ENCODE measurements at places on chromosomes 16 and 17.

DNA sequence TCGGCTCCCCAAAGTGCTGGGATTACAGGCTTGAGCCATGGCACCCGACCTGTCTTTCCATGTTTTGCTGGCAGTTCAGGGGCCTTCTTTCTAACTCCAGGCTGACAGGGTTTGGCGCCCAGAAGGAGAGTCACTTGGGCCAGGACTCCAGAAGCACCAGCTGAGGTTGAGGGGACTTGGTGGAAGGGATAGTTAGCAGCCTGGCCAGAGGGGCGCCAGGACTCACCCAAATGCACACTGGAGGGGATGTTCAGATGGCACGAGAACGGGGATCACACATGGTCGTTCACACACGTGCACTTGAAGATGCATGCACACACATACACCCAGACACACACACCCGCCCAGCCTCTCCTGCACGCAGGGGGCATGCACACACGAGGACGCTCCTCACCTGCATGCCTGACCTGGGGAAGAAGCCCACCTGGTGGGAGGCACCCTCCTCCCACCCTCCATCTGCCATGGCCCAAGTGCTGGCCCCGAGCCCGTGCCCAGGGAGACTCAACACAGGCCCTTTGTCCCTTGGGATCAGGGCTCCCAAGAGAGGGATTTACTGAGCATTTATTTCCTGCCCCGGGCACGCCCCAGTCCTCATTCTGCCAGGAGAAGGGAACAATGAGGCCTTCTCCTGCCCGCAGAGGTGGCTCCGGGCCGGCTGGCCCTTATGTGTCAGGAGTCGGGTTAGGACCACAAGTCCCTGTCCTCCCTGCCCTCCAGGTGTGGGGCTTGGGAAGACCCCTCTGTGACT, 2.3 kb upstream of the PRSS21 start:
- no peak for DNase-seq

DNA sequence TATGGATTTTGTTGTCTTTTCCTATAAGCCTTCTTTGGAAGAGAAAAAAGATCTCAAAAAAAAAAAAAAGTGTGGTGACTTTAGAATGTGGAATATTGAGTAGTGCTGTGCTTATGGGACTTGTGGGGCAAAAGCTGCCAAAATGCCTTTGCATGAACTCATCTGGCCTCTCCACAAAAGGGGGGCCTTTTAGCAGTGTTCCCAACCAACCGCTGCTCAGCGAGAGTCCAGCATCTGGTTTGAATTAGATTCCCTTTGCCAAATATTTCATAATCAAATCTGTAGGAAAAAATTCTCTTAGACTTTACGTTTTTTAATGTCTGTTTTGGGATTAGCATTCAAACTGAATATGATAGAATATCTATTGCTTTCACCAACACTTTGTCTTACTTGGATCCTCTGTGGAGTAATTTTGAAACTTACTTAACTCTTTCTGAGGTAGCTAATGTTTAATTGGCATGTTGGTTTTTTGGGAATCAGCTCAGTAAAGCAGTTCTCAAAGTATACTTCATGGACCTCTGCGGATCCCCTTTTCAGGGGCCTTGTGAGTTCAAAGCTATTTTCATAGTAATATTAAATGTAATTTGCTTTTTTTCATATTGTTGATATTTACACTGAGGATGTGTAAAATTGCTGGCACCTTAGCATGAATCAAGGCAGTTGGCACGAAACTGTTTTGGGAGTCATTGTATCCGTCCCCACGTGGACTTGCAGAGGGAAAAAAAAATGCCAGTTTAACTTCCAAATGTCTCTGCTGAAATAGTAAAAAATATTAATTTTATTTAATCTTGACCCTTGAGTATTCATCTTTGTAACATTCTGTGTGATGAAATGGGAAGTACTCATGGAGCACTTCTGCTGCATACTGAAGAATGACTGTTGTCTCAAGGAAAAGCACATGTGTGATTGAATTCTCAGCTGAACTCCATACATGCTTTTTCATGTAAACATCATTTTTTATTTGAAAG, 34.7 kb upstream of the VPS4A start:
- DNase-seq = no peak

DNA sequence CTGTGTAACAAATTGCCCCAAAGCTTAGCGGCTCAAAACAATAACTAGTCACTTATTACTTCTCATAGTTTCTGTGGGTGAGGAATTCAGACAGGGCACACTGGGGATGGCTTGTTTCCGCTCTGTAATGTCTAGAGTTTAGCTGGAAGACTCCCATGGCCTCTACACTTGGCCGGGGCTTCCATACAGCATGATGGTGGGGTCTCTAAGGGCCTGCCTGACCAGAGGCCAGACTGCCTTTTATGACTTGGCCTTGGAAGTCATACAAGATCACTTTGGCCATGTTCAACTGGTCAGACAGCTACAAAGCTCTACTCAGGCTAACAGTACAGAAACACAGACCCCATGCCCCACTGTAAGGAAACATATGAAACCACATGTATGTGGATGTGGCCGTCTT, 8.2 kb downstream of the GLP2R start:
- DNase-seq = no peak

DNA sequence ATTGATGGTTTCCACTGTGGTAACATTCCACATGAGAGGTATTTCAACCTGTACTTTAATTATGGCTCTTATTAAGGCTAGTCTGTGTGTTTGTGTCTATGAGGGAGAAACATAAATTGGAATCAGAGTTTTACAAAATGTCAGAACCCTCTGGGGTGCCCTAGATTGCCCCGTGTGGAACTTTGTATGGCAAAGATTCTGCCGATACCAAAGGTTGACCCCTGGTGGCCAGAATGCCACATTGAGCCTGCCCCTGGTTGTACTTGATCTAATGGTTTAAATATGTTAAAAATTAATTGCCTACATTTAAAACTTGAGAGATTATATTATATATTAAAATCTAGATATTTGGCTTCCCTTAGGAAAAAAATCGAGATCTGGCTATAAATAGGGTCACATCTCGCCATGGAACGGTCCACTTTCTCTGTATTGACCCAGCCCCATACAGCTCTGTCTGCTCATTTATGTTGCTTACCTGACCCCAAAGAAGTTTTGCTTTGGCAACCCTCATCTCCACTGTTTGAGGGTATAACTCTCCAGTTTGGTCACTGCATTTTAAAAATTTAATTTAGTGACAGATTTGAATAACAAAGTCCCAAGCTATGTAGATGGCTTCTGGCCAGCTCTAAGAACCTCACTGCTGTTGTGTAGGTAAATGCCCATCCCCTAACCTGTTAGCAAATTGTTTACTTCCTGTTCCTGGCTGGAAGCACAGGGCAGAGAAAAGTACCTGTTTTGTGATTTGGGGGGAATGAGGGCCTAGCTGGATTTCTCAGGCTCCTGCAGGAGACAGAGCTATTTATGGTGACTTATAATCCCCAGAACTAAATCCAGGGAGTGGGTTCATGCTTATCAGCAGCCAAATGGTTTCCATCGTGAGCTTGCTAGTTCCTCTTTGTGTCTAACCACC, 95.0 kb downstream of the PLCG2 start:
- no peak for DNase-seq

- DNase-seq = no peak
These were observed 73.6 kb downstream of the KCNJ2 start for GRCh38 chr17:70242781-70243437.

GRCh38 chr17:51391982-51392654, 131.8 kb downstream of the UTP18 start:
- DNase-seq = no peak

- no peak for DNase-seq
These were observed 174.2 kb downstream of the TANC2 start for GRCh38 chr17:63140255-63140654.
